Left cardiac atrium (tissue), 4 donors: ENCODE measurements at places on chromosomes 2 and 18. TPM values are rescaled to one million over a fixed set of nuclear protein-coding genes. Genes with fewer than 3 reads are reported as not detected.

- no peak for DNase-seq
Measured at GRCh38 chr2:113060396-113060795, 1.4 kb downstream of the IL36RN start.

GRCh38 chr2:60612033-60612432 is 58.6 kb upstream of the BCL11A start:
- no peak for DNase-seq

DNA sequence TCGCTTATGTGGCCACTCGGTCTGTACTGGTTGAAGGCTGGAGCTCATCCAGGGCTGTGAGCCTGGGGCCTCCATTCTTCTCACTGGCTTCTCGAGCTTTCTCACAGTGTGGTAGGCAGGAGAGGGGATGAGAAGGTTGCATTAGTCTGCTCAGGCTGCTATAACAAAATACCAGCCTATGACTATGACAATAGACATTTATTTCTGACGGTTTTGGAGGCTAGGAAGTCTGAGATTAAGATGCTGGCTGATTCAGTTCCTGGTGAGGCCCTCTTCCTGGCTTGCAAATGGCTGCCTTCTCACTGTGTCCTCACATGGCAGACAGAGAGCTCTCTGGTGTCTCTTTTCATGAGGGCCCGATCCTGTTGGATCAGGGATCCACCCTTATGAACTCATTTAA is 6.2 kb upstream of the STK25 start:
- DNase-seq, result no peak

GRCh38 chr2:20001361-20001863 is 11.1 kb downstream of the MATN3 start:
- DNase-seq, result no peak

The VIT gene
- total RNA-seq, result 23.7 TPM
